ENCODE measurements at places on chromosomes 3 and 15.

DNA sequence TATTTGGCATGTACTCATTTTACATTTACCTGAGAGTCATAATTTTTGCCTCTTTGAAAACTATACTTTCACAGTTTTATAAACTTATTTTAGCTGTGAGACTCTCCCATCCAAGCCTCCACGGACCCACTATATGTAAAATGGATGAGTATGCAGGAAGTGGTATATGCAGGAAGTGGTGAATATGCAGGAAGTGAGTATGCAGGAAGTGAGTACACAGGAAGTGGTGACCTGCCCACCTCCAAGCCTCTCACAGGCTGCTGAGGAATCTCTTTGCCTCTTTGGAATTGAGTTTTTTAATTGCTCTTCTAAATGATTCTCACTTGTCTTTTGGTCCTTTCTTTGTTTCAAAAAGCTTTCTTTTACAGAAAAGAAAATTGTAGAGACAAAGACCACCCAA, 85.2 kb downstream of the KBTBD8 start:
- DNase-seq: no peak

DNA sequence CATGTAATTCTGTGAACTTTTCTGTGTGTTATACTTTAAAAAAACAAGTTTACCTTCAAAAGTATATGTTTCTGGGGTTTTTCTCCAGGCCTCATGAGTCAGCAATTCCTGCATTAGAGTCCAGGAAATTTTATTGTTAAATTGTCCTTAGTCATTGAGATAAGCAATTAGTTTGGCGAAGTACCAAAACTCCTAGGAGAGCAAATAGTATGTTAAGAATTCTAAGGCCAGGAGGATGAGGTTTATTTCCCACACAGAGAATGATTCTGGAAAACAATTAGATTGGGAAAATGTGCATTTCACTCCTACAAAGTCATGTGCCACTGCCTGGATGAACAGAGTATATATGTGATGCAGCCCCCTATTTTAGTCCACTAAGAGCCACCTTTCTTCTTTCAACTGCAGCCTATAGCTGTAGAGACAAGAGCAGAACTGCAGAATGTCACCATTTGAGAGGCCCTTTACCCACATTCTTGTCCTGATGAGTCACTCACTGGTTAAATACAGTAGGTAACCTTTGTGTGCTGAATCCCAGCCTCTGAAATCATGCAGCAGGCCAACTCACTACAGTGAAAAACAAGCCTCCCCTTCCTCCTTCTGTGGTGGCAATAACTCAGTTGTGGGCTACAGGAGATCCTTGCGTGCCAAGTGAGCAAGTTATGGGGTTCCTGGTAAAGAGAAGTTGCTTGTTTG, 452.8 kb upstream of the THBS1 start:
- no peak for DNase-seq

- no peak for DNase-seq
Observed at GRCh38 chr3:4712109-4712508, 219.0 kb downstream of the ITPR1 start.

GRCh38 chr15:74421302-74422245, 12.2 kb downstream of the SEMA7A start:
- DNase-seq: peak; percentile 71

DNA sequence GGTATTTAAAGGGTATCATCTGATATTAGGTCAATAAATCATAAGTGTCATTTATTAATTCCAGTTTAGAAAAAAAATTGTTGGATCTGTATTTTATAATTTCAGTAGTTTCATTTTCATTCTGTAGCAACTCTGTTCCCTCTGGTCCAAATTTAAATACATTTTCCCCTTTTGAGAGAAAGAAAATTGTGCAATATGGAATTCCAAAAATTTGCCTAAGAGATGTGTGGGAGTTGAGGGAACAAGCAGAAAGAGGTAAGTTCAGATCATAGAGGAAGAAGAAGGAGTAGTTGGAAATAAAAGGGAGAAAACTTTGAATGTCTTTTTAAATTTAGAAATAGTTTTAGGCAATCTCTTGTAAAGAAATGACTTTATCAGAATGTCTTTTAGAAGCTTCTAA, 48.9 kb upstream of the MME start:
- no peak for DNase-seq

- DNase-seq: no peak
Observed at GRCh38 chr3:73061416-73061815, at the start of gene EBLN2. Gene EBLN2 (plus strand): TSS chr3:73061659. CDS start chr3:73062082, 423 bp downstream.

DNA sequence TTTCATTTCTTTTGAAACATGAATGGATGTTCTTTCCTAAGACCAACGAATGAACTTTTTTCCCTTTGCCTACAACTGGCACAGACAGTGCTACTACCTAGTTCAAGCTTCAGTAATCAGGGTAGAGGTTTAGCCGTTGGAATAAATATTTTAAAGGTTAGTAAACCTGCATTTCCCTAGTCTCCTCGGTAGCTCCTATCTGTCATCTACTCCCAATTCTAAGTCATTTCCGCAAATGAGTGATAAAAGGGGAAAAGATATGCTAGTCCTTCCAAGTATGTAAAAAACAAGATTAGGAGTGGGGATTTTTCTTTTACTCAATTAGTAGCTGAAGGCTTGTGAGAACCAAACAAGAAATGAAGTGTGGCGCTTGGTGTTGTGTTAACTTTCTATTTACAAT, 15.2 kb downstream of the SLTM start:
- no peak for DNase-seq

GRCh38 chr3:4945324-4945723, 33.9 kb upstream of the BHLHE40 start:
- no peak for DNase-seq

DNA sequence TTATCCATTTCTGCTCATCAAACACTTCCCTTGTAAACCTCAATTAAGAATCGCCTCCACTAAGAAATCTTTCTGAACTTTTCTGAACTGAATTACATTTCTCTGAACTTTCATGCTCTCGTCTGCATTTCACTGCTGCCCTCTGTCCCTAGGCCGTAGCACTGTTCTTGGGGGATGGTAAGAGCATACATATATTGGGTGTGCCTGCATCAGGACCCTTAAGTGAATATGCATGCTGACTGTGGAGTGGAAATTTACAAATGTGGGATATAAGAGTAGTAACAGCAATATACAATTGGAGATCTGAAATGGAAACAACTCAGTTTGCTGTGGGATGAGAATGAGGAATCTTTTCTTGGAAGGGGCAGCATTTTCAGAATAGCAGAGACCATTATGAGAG, 148.6 kb downstream of the MCTP2 start:
- DNase-seq: no peak

- DNase-seq: no peak
Observed at GRCh38 chr15:50140098-50140497, 21.1 kb upstream of the ATP8B4 start.

DNA sequence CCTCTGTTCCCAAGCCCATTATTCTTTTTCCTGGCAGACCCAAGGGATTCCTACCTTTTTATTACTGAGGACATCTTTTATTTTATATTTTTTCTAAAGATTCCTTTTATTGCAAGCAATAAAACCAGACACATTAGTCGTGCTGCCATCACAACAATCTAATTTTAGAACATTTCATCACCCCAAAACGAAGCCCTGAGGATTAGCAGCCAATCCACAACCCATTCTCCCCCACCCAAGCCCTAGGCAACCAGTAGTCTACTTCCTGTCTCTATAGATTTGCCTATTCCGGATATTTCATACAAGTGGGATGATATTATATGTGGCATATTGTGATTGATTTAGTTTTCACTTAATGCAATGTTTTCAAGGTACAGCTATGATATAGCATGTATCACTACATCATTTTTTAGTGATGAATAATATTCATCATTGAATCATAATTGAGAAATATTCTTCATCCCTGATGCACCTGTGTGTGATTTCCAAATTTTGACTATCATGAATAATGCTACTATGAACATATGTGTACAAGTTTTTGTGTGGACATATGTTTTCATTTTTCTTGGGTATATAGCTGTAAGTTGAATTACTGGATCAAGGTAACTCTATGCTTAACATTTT, 65.7 kb downstream of the IL1RAP start:
- no peak for DNase-seq

DNA sequence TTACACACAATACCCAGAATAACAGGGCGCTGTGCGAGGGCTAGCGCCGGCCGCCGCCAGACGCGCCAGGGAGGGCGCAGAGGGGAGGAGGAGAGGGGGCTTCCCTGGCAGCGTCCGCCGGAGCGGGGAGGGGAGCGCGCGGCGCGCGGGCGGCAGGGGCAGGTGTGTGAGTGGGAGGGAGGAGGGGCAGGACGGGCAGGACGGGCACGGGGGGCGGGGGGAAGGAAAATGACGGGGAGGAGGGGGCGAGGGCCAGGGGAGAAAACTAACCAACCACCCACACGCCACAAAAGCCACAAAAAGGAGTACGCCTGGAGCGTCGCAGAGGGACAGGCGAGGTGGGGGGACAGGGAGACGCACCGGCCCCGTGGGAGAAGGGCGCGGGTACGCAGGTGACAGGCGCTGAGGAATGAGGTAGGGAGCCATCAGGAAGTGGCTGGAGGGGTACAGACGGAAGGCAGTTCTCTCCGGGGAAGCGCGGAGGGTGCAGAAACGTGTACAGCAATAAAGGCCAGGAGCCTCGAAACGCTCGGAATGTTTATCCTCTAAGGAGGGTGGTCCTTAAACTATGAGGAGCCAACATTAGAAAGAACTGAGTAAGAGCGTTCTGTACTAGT, 610 bp upstream of the SATB1 start:
- peak; percentile 60 for DNase-seq

DNA sequence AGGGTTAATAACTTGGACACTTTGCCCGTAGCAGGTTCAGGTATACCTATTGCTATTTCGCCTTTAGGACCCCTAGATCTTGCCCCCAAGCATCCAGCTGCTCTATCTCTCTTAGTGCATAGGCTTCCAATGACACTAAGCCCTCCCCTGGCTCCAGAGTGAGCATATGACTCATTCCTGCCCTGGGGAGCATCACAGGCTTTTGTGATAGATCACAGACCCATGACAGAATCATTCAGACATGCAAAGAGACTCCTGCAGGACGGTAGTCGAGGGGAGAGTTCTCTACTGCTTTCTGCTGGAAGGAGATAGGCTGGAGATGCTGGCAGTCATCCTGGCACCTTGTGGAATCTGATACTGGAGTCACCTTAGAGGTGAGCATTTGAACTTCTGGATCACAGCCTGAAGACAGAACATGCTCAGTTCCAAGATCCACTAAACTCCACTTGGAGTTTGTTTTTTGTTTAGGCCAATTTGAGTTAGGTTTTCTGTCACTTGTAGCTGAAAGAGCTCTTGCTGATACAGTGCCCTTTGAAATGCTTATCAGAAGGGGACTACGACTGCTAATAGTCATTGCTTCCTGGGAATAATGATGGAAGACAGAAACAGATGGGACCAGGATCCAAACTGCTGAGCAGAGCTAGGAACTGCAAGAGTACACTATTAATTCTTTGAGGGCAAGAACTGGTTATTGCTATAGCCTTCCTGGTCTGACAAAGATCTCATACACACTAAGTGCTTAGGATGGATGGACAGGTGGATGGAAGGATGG, 11.0 kb downstream of the LYSMD2 start:
- no peak for DNase-seq

DNA sequence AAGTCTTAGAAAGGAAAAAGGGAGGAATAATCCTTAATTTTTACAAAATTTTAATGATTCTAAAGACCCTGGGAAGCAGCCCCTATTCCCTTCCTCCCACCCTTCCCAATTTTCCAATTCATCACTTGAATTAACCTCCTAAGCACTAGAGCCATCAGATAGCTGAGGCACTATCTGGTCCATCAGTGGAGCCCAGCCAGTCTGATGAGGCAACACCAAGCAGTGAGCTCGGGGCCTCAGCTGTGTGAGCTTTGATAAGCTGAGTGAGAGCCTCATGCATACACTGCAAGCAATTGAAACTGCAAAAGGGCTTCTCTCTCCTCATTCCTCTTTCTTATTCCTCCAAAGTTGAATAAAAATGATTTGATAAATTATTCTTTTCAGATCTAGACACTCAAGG, 31.9 kb downstream of the TUSC7 start:
- DNase-seq: peak; percentile 1

DNA sequence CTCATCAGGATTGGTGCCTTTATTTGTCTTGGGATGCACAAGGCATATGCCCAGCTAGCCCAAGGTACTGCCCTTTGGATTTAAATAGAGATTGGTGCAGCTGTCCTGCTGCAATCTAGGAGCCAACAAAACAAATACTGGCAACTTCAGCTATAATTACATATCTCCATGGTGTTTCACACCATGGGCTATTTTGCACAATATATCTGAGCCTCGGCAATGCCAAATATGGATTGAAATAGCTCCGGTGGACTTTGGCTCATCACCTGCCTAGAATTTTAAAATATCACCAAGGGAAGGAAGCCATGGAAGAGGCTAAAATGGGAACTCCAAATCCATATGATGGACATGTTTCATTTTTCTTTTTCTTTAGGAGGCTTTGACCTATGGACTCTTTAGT, 367.8 kb upstream of the UMPS start:
- no peak for DNase-seq

GRCh38 chr15:82570721-82571508, 30.7 kb upstream of the RPS17 start:
- no peak for DNase-seq

- no peak for DNase-seq
Observed at GRCh38 chr3:185960522-185961288, 22.9 kb upstream of the TRA2B start.

DNA sequence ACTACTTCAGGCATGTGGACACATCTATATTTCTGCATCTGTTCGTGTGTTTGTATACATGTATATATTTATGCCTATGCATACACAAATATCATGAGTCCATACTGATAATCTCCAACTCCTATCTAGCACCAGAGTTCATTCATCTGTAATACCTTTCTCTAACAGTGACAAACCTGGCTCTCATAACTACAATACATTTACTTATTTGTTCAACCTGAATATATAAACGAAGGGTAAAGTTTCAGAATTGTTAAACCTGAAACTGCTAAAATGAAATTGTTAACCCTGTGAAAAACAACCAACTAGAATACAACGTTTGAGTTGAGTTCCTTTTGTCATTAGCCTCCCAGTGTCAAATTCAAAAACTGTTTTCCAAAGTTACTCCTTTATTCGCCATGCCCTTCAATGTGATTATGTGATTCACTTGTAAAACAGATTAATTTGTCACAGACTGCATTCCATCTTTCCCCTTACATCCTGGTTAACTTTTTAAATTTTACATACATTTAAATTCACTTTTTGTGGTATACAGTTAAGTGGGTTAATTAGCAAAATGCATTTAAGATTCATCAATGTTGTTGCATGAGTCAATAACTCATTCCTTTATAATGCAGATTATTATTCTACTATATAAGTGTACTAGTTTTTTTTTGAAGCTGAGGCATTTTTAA, 58.5 kb downstream of the PIK3R4 start:
- DNase-seq: no peak

- DNase-seq: no peak
Observed at GRCh38 chr3:194150252-194150934, 14.4 kb downstream of the HES1 start.

DNA sequence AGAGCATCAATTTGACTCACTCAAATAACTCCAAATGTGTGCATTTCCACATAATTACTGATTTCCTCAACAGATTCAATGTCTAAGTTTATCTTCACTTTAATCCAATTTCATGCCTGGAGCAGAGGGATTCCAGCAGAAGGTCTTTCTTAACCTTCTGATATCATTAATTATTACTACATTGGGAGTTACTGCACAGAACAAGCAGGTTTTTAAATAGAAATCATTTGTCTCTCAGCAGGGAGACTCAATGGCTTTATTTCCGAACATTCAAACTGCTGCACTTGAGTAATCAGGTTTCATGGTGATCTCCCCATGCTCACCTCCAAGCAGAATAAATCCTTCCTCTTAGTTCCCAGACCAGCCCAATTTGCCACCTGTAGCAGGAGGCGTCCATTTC, 264.8 kb upstream of the IGF1R start:
- DNase-seq: no peak
